ENCODE measurements at places on chromosomes 6 and 20.

DNA sequence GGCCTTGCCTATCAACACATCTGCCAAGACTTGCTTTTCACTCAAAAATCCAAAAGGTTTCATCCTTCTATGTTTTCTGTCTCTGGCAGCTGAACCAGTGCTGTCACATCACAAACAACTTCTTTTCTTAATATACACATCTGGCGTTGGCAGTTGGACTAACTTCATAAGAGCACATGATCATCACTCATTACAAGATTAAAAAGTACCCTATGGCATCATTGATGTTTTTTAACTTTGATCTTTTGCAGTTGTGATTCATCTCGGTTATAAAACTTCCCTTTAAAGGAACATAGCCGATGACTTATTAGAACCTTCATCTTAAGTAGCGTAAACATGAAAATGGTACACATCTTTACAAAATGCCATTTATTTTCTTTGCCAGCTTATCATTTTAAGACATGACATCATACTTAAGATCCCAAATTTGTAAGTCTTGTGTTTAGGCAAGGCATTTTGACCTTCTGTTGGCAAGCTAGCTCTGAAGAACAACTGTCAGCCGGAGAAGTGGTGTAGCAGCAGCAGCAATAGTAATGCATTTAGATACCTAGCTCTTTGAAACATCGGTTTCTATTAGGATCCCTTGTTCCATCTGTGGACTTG is 64.2 kb upstream of the SUPT3H start:
- DNase-seq: no peak

DNA sequence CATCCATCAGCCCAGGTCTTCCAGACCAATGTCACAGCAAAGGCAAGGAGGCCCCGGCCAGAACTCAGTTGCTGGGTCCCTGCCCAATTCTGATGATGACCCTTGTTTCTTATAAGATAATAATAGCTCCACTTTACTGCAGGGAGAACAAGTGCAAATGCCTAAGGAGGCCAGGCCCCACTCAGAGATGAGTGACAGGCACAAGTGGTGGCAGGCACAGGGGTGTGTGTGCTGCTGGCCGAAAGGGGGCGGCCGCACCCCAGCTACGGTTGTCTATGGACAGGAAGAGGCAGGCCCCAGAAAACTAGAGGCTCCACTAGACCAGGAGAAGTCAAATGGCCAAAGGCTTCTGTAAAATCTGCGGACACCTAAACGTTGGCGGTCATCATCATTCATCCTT is 28.6 kb downstream of the GNAS-AS1 start:
- DNase-seq: no peak

DNA sequence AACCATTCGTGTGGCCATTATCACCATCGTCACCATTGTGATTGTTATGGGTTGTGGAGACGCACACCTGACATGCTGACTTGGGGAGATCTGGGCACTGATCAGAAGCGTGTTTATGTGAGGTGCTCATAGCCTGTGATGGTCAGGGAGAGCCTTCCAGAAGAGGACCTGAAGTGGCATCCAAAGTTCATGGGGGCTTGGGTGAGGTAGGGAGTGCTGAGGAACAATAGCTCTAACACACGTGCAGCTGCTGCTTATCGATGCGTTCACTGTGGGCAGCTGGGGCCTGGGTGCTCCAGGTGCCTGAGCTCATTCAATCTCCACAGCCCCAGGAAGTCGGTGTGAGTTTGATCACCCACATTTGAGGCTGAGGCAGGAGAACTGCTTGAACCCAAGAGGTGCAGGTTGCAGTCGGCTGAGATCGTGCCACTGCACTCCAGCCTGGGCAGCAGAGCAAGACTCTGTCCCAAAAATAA is 227.3 kb downstream of the PREX1 start:
- no peak for DNase-seq

DNA sequence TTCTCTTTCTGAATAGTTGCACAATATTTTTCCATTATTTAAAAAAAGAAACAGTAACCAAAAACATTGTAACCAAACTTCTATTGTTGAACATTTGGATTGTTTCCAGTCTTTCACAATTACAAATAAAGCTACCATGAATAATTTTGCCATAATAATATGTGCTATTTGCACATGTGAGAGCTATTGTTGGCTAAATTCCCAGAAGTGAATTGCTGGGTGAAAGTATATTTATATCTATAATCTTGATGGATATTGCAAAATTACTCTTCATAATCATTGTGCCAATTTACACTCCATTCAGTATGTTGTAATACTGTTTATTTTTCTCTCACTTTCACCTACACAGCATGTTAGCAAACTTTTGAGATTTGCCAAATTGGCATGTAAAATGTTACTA is 36.6 kb upstream of the SLC22A16 start:
- DNase-seq: no peak

GRCh38 chr6:20481281-20481680 is 53.0 kb upstream of the CDKAL1 start:
- DNase-seq: no peak

DNA sequence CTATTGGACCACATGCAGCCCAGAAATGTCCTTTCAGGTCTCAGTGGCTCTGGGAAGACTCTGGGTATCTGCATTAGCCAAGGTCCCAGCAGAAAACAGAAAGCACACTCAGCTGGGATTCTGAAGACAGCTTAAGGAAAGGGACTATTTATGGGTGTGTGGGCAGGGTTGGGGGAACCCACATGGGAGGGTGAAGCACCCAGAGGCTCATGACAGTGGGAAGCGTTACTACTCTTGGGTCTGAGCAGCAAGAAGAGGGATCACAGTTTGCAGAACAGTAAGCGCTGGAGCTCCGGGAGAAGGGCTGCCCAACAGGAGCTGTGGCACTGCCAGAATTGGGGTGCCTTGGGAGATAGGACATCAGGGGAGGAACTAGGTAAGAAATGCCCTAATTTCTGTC is 12.4 kb upstream of the CDC5L start:
- DNase-seq: no peak

Data from liver (tissue), 10 donors.